Activated CD8-positive, alpha-beta T cell treated with anti-CD3 and anti-CD28 coated beads, Interleukin-2, amount 10 ng/mL, durations not matched to agents 7 days and 5 days (primary cell): ENCODE measurements at places on chromosomes 4 and X.

DNA sequence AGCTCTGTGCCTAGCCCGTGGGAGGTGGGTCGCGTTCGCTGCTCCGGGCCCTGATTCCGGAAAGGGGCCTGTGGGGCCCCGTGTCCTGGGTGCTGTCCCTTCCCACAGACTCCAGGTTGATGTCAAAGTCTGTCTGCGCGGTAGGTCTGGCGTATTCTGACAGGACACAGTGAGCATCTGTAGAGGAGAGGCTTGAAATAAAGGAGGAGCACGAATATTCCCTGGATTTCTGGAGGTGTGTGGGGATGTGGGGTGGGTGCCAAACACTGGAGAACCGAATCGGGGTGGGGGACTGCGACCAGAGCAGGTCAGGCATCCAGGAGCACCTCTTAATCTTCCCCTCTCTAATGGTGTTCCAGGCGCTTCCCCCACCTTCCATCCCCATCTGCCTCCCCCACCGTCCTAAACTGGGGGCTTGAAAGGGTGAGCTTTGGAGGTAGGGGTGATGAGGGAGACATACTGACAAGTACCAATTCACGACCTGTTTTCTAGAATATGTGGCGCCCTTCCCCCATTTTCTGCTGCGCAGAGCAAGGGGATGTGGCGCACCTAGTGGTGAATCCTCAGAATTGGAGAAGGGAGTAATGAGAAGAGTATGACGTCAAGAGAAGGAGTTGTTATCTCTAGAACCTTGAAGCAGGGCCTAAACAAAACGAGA lies 877 bp downstream of the GPRASP1 start:
- peak; percentile 57 for DNase-seq
- no peaks in the 10 kb centered on the region for H3K27me3 ChIP-seq

DNA sequence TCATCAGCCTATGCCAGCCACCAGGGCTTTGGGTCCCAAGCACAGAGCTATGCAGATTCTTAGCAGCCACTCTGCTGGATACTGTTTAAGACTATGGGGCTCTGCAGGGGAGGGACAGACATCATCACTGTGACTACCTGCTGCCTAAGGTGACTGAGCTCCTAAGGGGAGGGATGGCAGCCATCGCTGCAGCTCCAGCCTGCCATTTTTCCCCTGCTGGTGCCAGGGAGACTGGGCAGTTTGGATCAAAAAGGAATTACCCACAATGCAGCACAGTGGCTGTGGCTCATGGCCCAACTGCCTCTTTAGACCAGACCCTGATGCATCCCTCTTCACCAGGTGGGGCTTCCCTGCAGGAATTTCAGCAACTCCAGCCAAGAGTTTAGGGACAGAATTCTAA lies 28.6 kb upstream of the INPP4B start:
- H3K4me3 ChIP-seq, result no peak overlapping the region
- no peaks in the 10 kb centered on the region for H3K4me1 ChIP-seq
- no peak for DNase-seq

- H3K36me3 ChIP-seq, result no peaks in the 10 kb centered on the region
- peaks cover 6% of the 10 kb centered on the region for H3K27me3 ChIP-seq
- H3K27ac ChIP-seq, result no peak overlapping the region
- DNase-seq, result no peak
- no peaks in the 10 kb centered on the region for H3K4me1 ChIP-seq
Measured at GRCh38 chr4:82705928-82706300, 92.7 kb downstream of the SCD5 start.

DNA sequence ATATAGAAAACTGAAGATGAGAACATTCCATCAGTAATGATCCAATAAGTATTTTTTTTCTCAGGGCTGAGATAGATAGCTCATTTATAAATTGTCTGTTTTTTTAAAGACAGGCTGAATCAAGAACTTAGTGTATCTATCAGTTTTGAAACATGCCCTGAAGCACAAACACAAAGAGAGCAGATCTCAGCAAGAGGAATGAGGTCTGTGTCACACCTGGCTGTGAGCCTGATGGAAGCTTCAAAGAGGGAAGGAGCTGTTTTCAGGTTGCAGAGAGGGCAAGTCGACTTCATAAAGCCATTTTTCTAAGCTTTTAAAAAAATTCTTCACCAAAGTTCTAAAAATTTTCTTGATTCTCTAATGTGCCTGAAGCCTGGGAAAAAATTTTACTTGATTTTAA lies 434.9 kb downstream of the PDGFC start:
- no peak for DNase-seq
- no peaks in the 10 kb centered on the region for H3K4me1 ChIP-seq
- no peak overlapping the region for H3K27ac ChIP-seq
- H3K4me3 ChIP-seq, result no peak overlapping the region
- no peaks in the 10 kb centered on the region for H3K27me3 ChIP-seq
